ENCODE measurements at places on chromosomes 16 and 17. TPM values are rescaled to one million over a fixed set of nuclear protein-coding genes. Genes with fewer than 3 reads are reported as not detected.

GRCh38 chr16:78805556-78805955 lies 706.1 kb downstream of the WWOX start:
- DNase-seq, result no peak
- H3K4me3 ChIP-seq, result no peak overlapping the region
- H3K27ac ChIP-seq, result no peak overlapping the region
- H3K27me3 ChIP-seq, result no peaks in the 10 kb centered on the region
- no peaks in the 10 kb centered on the region for H3K4me1 ChIP-seq

GRCh38 chr17:45580924-45581323 lies 90.4 kb upstream of the PLEKHM1 start:
- no peak overlapping the region for H3K4me3 ChIP-seq
- no peaks in the 10 kb centered on the region for H3K36me3 ChIP-seq
- no peak for DNase-seq
- no peaks in the 10 kb centered on the region for H3K4me1 ChIP-seq
- no peak overlapping the region for H3K27ac ChIP-seq

The GPATCH8 gene
- 11.8 TPM for polyA plus RNA-seq

- no peaks in the 10 kb centered on the region for H3K27me3 ChIP-seq
- no peaks in the 10 kb centered on the region for H3K36me3 ChIP-seq
- no peaks in the 10 kb centered on the region for H3K4me1 ChIP-seq
Measured at GRCh38 chr16:85863384-85863774, 35.6 kb upstream of the IRF8 start.

DNA sequence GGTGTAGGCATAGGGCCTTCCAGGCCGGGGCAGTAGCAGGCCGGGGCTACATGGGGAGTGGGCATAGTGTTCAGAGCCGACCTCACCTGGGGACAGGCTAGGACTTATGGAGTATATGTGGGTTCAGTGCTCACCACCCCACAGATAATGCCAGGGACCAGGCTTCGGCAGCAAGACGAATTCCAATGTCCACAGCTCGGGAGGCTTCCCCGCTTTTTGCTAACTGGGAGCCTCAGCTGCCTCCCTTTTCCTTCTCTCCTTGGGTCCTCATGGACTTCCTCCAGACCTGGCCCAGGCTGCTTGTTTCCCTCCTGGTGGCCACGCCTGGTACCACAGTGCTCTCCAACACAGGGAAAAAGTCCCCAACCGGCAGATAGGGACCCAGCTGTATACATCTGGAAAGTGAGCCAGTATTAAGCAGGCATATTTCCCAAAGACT lies 20.1 kb upstream of the SLC46A1 start:
- no peak overlapping the region for H3K4me3 ChIP-seq
- H3K4me1 ChIP-seq, result no peaks in the 10 kb centered on the region

The HOXB4 gene
- polyA plus RNA-seq, result 1.4 TPM

GRCh38 chr17:3573246-3574100 lies 15.9 kb upstream of the TRPV3 start:
- no peaks in the 10 kb centered on the region for H3K36me3 ChIP-seq
- H3K4me3 ChIP-seq, result no peak overlapping the region
- no peaks in the 10 kb centered on the region for H3K4me1 ChIP-seq
- no peak overlapping the region for H3K27ac ChIP-seq
- H3K27me3 ChIP-seq, result no peaks in the 10 kb centered on the region
- DNase-seq, result no peak

DNA sequence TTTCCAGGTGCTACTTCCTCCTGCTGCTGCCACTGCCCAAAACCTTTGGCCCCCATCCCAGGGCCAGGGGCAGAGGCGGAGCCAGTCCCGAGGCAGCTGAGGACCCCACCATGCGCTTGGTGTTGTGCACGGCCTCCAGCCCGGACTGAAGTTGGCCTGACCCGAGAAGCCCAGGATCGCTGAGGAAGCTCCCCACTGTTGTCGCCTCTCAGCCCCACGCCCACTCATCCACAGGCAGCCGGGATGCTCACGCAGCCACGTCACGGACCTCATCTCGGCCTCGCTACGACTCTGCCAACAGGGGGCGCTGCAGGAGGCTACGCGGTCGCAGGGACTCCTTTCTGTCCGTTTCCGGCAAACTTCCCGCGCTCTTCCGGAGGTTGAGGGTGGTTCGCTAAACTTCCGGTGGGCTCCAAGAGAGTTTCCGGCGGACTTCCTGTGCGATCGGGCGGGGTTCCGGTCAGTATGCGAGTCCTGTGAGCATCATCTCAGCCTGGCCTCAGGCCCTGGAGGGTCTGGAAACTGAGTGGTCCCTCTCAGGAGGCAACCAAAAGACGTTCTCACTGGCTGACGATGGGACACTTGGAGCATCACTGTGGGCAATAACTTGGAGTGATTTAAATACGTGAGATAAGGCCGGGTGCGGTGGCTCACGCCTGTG lies 12.4 kb downstream of the ZG16B start:
- no peak overlapping the region for H3K4me3 ChIP-seq
- H3K27ac ChIP-seq, result no peak overlapping the region
- no peaks in the 10 kb centered on the region for H3K36me3 ChIP-seq
- H3K27me3 ChIP-seq, result no peaks in the 10 kb centered on the region
- DNase-seq, result no peak

The SCNN1B gene
- 1.1 TPM for polyA plus RNA-seq

- peaks cover 5% of the 10 kb centered on the region for H3K36me3 ChIP-seq
- DNase-seq, result peak; percentile 1
- H3K27me3 ChIP-seq, result no peaks in the 10 kb centered on the region
- no peaks in the 10 kb centered on the region for H3K4me1 ChIP-seq
- H3K4me3 ChIP-seq, result no peak overlapping the region
Measured at GRCh38 chr17:42402117-42402516, 13.9 kb upstream of the STAT3 start.

DNA sequence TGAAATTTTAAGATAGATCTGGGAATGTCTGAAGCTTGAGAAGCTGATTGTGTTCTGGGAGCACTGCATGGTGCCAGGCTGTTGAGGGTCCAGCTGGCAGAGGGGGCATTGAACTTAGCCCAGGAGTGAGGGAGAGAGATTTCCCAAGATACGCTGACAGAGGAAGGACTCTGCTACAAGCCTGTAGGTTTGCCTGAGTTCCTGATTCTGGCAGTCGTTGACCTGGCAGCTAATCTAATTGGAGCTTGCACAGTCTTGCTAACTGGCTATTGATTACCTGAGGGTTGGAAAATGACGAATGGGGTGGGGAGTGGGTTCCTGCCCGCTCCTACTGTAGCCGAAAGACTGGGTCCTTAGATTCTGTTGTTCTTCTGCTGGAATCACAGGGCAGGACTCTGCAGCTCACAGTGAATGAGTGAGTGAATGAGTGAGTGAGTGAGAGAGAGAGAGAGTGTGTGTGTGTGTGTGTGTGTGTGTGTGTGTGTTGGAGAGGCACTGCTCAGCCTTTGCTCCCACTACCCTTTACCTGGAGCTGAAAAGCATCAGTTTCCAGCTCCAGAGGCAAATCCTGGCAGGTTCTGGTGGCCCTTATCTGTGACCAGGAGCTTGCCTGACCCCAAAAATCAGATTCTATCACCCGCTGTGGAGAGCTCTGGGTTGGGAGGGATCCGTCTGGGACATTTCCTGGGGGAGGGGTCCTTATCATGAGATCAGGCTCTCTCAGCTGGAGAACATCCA lies 16.7 kb downstream of the CTRL start:
- no peak for DNase-seq
- no peak overlapping the region for H3K27ac ChIP-seq
- no peaks in the 10 kb centered on the region for H3K27me3 ChIP-seq
- no peak overlapping the region for H3K4me3 ChIP-seq

GRCh38 chr17:74243013-74243755 lies 29.8 kb downstream of the TTYH2 start:
- DNase-seq, result no peak
- no peaks in the 10 kb centered on the region for H3K4me1 ChIP-seq
- H3K27ac ChIP-seq, result no peak overlapping the region
- H3K36me3 ChIP-seq, result no peaks in the 10 kb centered on the region
- no peak overlapping the region for H3K4me3 ChIP-seq
- no peaks in the 10 kb centered on the region for H3K27me3 ChIP-seq

DNA sequence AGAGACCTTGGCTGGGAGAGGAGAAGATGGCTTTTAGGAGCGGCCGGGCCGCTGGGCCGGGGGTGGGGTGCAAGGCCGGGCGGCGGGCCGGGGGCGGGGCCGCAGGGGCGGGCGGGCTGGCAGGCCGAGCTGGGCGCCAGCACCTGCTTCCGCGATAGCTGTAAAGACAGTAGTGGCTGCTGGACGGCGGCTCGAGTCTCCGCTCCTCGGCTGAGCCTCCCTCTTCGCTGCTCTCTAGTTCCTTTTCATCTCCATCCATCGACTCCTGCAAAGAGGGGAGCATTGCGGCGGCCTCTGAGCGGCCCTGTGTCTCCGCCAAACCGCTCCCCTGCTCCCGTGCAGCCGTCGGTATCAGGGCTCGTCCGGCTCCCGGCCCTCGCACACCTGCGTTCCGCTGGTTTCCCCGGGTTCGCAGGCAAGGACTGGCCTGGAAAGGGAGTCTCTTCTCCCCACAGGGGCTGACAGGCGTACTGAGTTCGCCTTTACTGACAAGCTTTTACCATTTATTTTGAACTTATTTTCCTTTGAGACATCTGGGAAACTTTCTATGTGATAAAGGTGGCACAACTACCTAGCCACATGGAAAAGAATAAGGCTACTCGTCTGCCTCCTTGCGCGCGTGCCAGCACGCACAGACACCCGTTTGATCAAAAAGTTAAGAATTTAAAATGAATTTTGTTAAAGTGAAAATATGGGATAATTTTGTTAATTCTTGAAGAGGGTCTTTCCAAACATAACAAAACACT lies at the start of gene C17orf75:
C17orf75 (minus strand) TSS at position 317 of the 746 bp plus-strand sequence; CDS start at position 283, 34 bp downstream.
- peak within 1 kb of the TSS; percentile 57 for H3K4me3 ChIP-seq
- H3K27ac ChIP-seq, result peak within 1 kb of the TSS; percentile 92
- DNase-seq, result peak; percentile 82
- H3K27me3 ChIP-seq, result no peaks in the 10 kb centered on the region
- no peaks in the 10 kb centered on the region for H3K36me3 ChIP-seq

DNA sequence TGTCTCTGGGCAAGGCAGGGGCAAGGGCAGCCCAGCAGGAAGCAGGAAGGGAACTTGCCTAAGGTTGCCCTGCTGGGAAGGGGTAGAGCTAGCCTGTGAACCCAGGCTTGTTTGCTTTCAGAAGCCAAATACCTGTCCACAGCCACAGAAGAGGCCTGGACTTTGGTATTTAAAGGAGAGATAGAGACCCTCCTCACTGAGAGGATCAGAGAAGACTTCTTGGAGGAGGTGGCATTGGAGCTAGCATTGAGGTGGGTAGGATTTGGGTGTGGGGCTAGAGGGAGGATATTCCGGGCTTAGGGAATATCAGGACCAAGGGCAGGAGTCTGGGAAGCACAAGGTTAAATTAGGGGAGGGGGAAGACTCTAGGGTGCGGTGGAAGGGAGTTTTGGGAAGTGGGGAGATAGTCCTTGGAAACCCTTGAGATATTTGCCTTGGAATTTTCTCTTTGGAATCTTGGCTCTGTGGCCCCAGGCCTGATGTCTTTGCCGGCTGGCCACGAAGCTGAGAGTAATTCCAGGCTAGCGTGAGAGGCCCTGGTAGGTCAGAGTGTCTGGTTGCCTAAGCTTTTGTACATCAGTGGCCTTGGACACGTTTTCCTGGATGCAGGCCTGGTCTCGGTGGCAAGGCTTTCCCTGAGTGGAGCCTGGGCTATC lies 13.1 kb upstream of the ETV4 start:
- no peak for DNase-seq
- no peak overlapping the region for H3K4me3 ChIP-seq
- H3K4me1 ChIP-seq, result no peaks in the 10 kb centered on the region
- H3K27me3 ChIP-seq, result no peaks in the 10 kb centered on the region
- H3K27ac ChIP-seq, result no peak overlapping the region
- no peaks in the 10 kb centered on the region for H3K36me3 ChIP-seq

GRCh38 chr16:71339236-71340171 lies 19.0 kb upstream of the CALB2 start:
- no peaks in the 10 kb centered on the region for H3K27me3 ChIP-seq
- no peaks in the 10 kb centered on the region for H3K4me1 ChIP-seq

DNA sequence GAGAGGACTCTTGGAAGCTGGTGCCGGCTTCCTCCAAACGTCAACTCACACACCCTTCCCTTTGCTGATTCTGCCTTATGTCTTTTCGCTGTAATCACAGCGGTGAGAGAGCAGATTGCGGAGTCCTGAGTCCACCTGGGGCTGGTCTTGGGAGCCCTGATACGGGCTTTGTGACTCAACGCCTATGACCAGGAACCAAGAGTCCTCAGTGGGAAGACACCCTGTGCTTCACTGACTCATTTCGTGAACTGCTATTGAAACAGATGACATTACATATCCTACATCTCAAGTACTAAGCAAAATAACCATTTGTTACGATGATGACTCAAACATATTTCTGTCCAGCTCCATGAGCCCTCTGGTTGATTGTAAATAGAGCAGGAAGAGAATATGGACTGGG lies 90.7 kb upstream of the CREBBP start:
- no peak for DNase-seq
- no peak overlapping the region for H3K27ac ChIP-seq
- no peak overlapping the region for H3K4me3 ChIP-seq
- H3K4me1 ChIP-seq, result no peaks in the 10 kb centered on the region
- H3K36me3 ChIP-seq, result no peaks in the 10 kb centered on the region

The CLEC10A gene
- polyA plus RNA-seq, result 1.9 TPM

DNA sequence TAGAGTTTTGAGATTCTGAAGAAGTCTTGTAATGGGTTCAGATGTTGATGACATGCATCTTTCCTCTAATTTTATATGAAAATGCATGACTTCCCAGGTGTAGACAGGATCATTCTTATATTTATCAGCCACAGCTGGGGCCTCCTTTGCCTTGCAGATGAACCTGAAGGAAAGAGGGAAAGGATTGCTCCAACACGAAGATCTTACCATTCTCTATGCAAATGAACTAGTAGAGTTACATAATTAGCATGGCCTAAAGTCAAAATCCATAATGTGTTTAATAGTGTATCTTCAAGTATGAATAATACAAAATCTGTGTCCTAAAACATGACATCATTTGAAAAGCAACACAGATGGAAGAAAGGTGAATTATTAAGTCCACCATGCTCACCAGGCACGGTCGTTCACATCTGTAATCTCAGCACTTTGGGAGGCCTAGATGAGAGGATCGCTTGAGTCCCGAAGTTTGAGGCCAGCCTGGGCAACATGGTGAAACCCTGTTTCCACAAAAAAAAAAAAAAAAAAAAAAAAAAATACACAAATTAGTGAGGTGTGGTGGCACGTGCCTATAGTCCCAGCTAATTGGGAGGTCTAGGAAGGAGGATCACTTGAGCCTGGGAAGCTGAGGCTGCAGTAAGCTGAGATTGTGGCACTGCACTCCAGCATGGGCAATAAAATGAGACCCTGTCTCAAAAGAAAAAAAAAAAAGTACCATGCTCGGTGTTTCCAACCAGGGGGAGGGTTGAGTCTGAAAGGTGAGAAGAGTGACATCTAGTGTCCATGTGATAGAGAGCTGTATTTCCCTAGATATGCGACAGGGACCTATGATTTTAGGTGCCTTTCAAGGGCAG lies 6.3 kb downstream of the VWA3A start:
- no peak for DNase-seq
- H3K4me1 ChIP-seq, result no peaks in the 10 kb centered on the region
- no peaks in the 10 kb centered on the region for H3K36me3 ChIP-seq
- H3K27me3 ChIP-seq, result no peaks in the 10 kb centered on the region
- no peak overlapping the region for H3K4me3 ChIP-seq
- H3K27ac ChIP-seq, result no peak overlapping the region

The NAE1 gene
- 42.9 TPM for polyA plus RNA-seq

GRCh38 chr16:84788920-84789391 lies 30.8 kb upstream of the CRISPLD2 start:
- no peaks in the 10 kb centered on the region for H3K27me3 ChIP-seq
- DNase-seq, result no peak
- no peaks in the 10 kb centered on the region for H3K4me1 ChIP-seq
- H3K4me3 ChIP-seq, result no peak overlapping the region
- no peaks in the 10 kb centered on the region for H3K36me3 ChIP-seq

GRCh38 chr16:85025781-85026653 lies 1.6 kb upstream of the KIAA0513 start:
- no peaks in the 10 kb centered on the region for H3K36me3 ChIP-seq
- no peak for DNase-seq
- no peaks in the 10 kb centered on the region for H3K27me3 ChIP-seq
- H3K4me3 ChIP-seq, result no peak overlapping the region
- no peaks in the 10 kb centered on the region for H3K4me1 ChIP-seq

Data from aorta (tissue), 5 donors.